Activated CD4-positive, CD25-positive, alpha-beta regulatory T cell (primary cell): ENCODE measurements at places on chromosomes 12 and 14.
A peak's percentile ranks its signal among the peaks of the same experiment; 100 is the strongest.

DNA sequence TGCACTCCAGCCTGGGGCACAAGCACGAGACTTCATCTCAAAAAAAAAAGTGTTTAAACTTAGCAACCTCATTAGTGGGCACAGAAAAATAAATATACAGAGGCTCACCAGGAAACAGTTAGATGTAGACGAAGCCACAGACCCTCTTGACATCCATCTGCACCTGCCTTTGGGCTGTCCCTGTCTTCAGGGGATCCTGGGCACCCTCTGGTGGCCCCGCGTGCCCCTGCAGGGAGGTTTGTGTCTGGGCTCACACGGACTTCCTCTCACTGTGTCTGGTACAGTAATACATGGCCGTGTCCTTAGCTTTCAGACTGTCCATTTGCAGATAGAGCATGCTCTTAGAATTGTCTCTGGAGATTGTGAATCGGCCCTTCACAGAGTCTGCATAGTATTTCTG lies 916.5 kb downstream of the TMEM121 start:
- peak; percentile 11 for DNase-seq

GRCh38 chr14:81165188-81165587 lies 55.6 kb downstream of the GTF2A1 start:
- no peak for DNase-seq

DNA sequence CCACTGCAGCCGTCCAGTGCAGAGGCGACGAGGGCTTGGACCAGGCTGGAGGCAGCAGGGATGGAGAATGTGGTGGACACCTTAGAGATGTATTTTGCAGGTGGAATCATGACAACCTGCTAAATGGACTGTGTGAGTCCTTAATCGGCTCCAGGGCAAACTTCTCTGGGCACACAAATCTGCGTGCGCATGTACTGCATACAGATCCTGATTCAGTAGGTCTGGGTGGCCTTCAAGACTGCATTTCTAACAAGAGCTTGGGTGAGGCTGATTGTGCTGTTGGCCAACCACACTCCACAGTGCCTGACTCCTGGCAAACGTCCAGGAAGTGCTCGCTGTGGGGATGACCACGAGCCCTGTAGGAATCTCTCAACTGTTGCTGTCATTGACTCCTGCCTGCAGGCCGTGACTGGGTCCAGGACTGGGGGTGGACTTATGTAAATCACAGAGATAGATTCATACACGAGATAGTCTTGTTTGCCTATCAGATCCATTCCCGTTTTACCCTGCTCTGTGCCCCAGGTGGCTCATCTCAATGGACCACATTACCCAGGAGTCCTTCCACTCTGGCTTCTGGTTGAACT lies 27.2 kb downstream of the JDP2 start:
- no peak for DNase-seq

DNA sequence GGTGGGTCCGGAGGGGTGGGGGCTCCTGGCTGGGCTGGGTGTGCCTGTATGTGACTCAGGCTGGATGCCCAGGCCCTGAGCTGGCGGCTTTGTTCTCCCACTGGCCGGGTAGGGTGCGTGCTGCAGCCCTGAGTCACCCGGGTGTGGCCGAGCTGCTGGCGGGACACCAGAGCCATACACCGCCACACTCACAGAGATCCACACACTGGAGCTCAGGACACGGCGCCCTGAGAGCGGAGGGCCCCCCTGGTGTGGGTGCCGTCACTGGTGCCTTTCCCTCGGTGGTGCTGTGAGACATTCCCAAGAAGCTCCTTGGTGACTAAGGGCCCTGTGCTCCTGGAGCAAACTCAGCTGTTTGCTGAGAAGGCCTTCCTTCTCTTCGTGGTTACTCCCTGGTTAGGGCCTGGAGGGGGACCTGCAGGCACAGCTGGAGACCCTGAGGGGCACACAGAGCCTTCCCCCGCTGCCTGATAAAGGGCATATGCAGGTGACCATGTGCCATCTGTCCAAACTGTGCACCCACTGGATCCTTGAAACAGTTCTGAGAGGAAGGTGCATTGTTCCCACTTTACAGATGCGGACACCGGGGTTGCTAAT lies 44.3 kb downstream of the KRT80 start:
- no peak for DNase-seq

- peak; percentile 20 for DNase-seq
These were observed 78.6 kb downstream of the ARF6 start for GRCh38 chr14:49971156-49972130.

- no peak for DNase-seq
These were observed 4.4 kb downstream of the MLH3 start for GRCh38 chr14:75046899-75047298.
